ENCODE measurements at places on chromosomes 2 and 18. TPM values are rescaled to one million over a fixed set of nuclear protein-coding genes. Genes with fewer than 3 reads are reported as not detected.

HES6 gene
- total RNA-seq = 25.8 TPM

HYCC2 gene
- 40.0 TPM for total RNA-seq

CCL20 gene
- not detected for total RNA-seq

SPEG gene
- total RNA-seq = not detected

POTEC gene
- not detected for total RNA-seq

GRCh38 chr2:24493713-24494112, 2.7 kb downstream of the NCOA1 start:
- no peak for DNase-seq

GRCh38 chr2:180376066-180376465, 369.0 kb upstream of the CWC22 start:
- DNase-seq = no peak

DNA sequence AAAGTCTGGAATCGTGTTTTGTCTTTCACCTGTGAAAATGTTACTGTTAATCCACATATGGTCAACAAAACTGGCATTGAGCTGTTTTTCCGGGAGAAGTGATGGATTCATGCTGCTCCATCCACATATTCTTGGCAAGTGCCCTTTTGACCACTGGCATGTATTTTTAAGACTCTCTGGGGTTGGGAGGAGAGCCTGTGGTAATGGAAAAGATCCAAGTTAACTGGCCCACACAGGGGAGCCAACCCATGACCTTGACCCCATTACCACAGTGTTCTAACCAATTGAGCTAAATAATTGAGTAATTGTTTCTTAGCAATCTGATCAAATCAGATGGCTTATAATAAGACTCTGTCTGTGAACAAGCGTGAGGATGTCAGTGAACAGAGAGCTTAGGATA, 296.2 kb upstream of the NRP2 start:
- no peak for DNase-seq

- peak; percentile 9 for DNase-seq
Observed at GRCh38 chr18:9736286-9736835, 28.3 kb downstream of the RAB31 start.

GRCh38 chr2:203908066-203908796, 28.3 kb upstream of the ICOS start:
- DNase-seq = no peak

DNA sequence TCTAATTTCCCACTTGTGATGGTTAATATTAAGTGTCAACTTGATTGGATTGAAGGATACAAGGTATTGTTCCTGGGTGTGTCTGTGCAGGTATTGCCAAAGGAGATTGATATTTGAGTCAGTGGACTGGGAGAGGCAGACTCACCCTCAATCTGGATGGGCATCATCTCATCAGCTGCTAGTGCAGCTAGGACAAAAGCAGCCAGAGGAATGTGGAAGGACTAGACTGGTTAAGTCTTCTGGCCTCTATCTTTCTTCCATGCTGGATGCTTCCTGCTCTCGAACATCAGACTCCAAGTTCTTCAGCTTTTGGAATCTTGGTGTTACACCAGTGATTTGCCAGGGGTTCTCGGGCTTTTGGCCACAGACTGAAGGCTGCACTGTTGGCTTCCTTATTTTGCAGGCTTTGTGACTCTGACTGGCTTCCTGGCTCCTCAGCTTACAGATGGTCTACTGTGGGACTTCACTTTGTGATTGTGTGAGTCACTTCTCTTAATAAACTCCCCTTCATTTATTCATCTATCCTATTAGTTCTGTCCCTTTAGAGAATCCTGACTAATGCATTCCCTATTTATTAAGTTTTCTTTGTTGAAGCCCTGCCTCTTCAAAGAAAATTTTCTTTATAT, 1087.5 kb upstream of the NXPH2 start:
- DNase-seq = no peak

DNA sequence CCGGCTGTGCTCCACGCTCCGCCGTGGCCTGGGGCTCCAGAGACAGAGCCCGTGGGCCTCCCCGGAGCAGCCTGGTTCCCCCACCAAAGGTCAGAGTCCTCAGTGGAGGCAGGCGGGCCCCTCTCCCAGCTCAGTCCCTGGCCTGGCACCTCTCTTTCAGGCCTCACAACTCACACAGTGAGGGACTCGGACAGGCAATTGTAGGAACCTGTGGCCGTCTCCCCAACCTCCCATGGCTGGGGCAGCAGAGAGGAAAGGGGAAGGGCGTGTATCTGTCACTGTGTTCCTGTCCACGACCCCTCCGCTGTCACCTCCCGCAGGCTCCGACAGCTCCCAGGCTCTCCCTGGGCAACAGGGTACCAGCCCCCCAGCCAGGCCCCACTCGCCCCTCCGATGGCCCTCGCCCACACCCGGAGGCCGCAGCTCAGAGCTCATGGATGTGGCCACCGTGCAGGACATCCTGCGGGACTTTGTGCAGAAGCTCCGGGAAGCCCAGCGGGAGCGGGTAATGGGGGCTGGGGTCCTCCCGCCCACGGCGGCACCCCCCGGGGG, 32.4 kb upstream of the SNED1 start:
- no peak for DNase-seq

- DNase-seq = no peak
Observed at GRCh38 chr2:152335726-152336118, 748 bp downstream of the FMNL2 start.

DNA sequence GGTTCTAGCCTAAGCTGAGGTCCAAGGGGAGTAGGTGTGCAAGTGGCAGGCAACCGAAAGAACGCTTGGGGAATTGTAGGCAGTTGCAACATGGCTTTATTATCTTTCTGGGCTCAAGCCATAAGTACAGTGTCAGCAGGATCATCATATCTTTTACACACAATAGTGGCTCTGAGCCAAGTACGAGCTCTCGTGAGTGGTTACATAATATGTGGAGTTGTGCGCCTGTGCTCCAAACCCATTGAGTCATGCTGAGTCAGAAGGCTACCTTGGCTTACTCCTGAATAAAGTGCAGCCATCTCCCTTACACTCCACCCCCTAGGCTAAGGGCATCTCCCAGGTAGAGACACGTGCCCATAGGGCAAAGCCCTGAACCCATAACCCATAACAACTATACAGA, 233.9 kb downstream of the SATB2 start:
- DNase-seq = no peak

Measured in Karpas-422 (cell line).